Stimulated activated CD4-positive, alpha-beta T cell treated with anti-CD3 and anti-CD28 coated beads, Interleukin-2, amount 100 ng/mL, for 48 hours (primary cell): ENCODE measurements at places on chromosomes 11 and 22.

- no peak for DNase-seq
Measured at GRCh38 chr22:39967996-39968972, 8.1 kb downstream of the TMA7B start.

DNA sequence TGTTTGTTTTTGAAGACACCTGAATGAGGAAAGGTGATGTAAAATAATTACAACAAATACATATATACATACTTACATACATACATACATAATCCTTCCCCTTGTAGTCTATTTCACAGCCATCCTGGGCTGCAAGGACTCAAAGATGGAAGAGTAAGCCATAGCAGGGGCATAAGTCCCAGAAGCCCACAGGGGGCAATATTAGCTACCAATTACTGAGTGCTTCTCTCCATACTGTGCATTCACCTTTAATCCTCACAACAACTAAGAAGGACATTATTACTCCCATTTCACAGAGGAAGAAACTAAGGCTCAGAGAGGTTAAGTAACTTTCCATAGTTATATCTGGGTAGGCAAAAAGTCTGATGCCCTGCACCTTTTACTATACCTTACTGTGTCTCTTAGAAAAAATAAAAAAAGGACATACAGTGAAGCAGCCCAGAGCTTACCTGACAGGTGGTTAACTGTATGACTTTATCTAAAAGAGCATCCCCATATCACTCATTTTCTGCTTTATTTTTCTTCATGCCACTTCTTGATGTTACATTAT, 2.7 kb downstream of the SERGEF start:
- no peak for DNase-seq

DNA sequence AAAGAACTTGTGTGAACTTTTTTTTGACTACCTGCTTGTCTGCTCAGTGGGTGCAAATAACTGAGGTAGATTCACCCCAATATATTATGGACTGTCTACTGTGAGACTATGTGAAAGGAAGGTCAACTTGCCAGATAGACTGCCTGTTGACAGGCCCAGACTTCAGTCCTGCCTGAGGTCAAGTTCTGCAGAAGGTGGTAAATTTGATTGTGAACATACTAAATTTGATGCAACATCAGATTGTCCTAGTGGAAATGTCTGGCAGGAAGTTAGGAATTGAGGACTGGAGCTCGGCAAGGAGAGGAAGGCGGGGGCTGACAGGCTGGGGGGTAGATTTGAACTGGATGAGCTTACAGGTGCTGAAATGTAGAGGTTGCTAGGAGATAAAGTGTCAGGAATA, 140.7 kb downstream of the TTC28 start:
- DNase-seq, result no peak

- DNase-seq, result no peak
Measured at GRCh38 chr22:28132466-28132865, 213.4 kb upstream of the PITPNB start.

- no peak for DNase-seq
Measured at GRCh38 chr11:115104851-115105453, 399.3 kb downstream of the CADM1 start.

- no peak for DNase-seq
Measured at GRCh38 chr22:30047364-30047738, 32.9 kb upstream of the HORMAD2 start.

DNA sequence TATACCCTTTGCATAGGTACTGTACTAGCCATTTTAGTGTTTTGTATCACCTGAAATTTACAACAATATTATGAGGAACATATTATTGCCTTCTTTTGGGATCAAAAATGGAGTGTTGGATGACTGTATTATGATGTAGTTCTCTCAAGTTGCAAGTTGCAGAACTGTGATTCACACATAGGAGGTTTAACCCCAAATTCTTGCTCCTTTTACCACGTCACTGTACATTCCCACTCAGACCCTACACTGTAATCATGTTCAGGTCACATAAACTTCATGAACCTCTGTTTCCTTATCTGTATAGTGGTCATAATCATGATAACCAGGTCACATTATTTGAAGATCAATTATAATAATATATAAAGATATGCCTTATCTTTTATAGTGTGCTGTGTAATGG, 925.1 kb upstream of the TENM4 start:
- DNase-seq, result no peak

GRCh38 chr11:2830030-2830812, 55.4 kb downstream of the CDKN1C start:
- DNase-seq, result no peak

GRCh38 chr11:115272925-115273324, 231.3 kb downstream of the CADM1 start:
- DNase-seq, result no peak

DNA sequence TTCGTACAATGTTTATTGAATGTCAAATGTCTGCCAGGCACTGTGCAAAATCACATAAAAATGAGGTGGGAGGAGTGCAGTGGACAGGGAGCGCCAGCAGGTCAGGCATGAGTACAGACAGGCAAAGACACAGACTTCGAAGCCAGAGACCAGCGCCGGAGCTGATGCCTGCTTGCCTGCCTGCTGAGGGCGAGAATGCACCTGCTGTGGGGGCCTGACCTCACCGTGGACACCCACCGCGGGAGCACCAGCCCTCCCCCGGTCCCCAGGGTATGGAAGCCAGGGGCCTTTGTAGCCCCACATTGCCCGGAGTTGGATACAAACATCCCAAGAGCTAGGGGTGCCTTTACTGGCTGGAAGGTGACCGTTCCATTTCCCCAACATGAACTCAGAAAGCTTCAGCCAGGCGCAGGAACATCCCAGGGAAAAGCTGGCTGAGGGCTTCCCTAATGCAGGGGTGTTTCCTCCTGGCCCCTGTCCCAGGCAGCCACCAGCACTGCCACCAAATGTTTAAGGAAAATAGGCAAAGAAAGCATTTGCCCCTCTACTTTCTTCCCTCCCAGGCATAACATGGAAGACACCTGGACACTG, 17.9 kb downstream of the IFITM10 start:
- no peak for DNase-seq

- DNase-seq, result no peak
Measured at GRCh38 chr11:78180751-78181150, 7.7 kb downstream of the KCTD21 start.

DNA sequence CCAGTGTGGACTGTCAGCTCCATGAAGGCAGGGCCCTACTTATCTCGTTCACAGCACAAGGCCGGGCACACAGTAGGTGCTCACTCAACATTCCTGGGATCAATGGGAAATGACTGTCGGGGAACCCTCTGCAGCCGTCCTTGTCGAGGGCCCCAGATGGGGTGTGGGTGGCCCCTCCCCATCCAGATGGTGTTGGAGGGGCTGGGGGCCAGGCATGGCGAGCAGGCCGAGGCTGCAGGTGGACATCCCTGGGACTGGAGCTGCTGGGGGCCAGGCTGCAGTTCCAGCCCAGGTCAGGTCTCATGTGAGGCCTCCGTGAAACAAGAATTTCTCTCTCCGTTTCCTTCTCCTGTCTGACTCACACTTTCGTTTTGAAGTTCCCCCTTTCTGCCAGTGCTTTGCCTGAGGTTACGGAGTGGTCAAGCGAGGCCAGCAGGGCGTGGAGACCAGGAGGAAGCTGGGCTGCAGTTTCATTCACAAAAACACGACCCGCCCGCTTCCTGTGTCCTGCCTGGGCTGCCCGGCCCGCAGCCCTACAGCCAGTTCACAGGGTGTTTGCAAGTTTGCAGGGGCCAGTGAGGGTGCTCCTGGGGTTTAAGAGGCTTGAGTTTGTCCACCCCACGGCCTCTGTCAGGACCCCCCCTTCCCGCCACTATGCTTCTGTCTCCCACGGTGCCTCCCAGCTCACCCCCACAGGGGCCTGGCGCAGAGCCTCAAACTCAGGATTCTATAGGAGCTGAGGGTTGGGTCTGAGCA, 4.5 kb downstream of the MYEOV start:
- DNase-seq, result no peak

GRCh38 chr11:95853138-95853537, 62.8 kb downstream of the CEP57 start:
- no peak for DNase-seq

- DNase-seq, result peak; percentile 2
Measured at GRCh38 chr11:83836883-83837654, 550.9 kb upstream of the CCDC90B start.

GRCh38 chr11:5818245-5818886, 9.6 kb downstream of the OR52N2 start:
- DNase-seq, result no peak
